Progenitor cell of endocrine pancreas (in vitro differentiated cells): ENCODE measurements at places on chromosomes 5 and 9.

DNA sequence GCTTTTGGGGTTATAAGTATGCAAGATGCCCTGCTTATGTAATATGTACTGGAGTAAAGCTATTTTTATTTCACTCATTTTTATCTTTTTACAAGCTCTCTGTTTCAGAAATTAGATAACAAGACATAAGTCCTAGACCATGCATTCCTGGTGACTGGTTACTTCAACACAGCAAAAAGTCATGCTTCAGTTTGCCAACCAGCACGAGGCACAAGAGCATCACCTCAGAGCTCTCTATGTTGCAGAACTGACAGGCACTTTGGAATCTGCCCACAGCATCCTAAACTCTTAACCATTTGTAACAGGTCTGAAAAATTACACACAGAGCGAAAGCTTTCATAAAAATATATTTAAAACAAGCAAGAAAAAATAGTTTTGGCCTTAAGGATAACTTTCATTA, 112.8 kb downstream of the MARCHF11 start:
- no peak for DNase-seq

GRCh38 chr5:135426102-135427082, 20.8 kb downstream of the DCANP1 start:
- no peak for DNase-seq

GRCh38 chr5:86765778-86766502, 148.2 kb downstream of the COX7C start:
- no peak for DNase-seq

DNA sequence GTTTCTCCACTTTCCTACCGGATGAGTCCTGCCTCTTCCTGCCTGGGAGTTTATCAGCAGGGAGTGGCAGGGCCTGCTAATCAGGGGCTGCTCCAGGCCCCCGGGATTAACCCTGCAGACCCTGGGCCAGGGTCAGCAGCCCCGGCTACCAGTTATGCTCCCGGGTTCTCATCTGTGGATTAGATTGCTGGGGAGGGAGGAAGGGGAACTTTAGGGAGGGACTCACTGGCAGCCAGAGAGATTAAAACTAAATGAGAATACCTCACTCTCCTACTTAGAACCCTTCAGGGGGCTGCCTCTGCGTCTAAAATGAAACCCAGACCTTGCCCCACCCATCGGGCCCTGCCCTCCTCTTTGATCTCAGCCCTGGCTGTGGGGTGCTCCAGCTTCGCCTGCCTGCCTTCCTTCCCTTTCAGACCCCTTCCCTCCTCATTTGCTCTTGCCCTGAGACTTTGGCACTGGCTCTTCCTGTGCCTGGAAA, 130.5 kb upstream of the HAND1 start:
- DNase-seq, result no peak

- no peak for DNase-seq
These were observed at the start of gene BTNL3 for GRCh38 chr5:180988592-180988991. BTNL3 (plus strand) TSS chr5:180988846; CDS start chr5:180989029, 183 bp downstream.

GRCh38 chr9:125258832-125259534, 2.6 kb upstream of the GAPVD1 start:
- no peak for DNase-seq

DNA sequence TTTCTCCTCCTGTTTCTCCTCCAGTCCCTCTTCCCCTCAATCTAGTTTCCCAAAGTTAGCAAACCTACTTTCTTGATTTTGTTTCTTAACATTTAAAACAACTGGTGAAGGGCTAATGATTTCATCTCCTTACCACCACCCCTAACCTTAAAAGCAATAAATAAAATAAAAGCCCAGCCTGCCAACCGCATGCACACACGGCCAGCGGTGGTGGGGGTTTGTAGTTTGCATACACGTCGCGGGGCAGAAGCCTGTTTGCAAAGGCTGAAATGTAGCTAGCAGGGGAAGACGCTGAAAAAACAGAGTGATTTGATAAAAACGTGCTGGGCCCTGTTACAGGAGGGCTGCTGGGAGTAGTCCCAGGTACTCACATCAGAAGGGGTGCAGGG, 1.9 kb upstream of the DMRT2 start:
- DNase-seq, result no peak

GRCh38 chr9:94213511-94214124, 45.5 kb upstream of the ZNF169 start:
- DNase-seq, result peak; percentile 52

DNA sequence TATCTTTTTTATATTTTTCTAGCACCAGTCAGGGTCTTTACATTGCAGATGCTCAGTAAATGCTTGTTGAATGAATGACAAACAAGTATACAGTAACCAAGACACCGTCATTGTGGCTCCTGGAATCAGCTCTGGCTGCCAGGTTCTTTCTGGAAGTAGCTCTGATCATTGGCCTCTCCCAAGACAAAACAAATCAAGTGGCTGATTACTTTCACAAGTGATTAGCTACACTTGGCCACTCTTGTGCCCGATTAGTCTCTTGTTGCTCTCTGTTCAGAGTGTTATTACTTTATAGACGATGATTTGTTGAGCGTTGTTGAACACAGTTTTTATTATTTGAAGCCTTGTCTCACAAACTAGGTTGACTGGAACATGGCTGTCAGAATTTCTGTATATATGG, 119.6 kb upstream of the TLX3 start:
- no peak for DNase-seq

GRCh38 chr9:134333234-134333873, 7.1 kb downstream of the RXRA start:
- DNase-seq, result no peak

DNA sequence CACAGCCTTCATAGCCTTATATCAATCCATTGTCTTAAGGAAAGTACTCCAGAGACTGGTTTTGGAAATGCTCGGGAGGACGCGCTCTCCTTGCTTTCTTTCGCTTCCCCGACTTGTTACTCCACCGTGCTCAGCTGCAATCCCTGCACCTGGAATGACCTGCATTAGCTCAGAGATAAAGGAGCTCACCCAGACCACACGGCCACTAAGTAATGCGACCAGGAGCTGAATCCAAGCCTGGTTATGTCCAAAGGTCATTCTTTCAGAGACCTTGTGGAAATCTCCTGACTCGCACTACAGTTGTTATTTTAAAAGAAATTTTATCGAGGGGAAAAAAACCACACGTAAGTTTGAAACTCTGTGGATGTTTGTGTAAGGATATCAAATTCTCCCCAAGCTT, 135.3 kb upstream of the DPYSL3 start:
- no peak for DNase-seq

DNA sequence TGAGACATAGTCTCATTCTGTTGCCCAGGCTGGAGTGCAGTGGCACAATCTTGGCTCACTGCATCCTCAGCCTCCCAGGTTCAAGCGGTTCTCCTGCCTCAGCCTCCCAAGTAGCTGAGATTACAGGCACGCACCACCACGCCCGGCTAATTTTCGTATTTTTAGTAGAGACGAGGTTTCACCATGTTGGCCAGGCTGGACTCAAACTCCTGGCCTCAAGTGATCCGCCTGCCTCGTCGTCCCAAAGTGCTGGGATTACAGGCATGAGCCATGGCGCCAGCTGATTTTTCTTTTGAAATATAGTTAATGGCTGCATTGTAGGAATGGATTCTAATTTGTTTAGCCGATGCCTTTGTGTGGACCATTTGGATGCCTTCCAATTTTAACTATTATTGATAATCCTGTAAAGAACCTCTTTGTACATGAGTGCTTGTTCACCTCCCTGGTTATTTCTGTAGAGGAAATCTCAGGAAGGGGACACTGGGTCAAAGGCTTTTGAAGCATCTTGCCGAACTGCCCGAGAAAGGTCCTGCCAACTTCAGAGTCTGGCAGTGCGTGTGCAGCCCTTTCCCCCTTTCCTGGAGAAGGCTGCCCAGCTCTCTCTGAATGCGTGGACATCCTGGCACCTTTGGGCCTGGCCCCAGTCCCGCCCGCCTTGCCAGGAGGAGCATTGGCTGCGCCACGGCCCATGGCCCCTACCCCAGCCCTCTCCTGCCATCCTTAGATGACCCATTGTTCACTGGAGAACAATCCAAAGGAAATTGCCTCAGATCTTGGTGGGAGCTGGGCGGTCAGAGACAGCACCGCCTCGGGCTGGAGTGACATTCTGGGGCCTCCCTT, 8.9 kb upstream of the NUP214 start:
- no peak for DNase-seq

- no peak for DNase-seq
These were observed 172.6 kb upstream of the TUSC1 start for GRCh38 chr9:25850803-25851202.
